WTC11 (cell line): ENCODE measurements at places on chromosomes 4 and X. TPM values are rescaled to one million over a fixed set of nuclear protein-coding genes. Genes with fewer than 3 reads are reported as not detected.

DNA sequence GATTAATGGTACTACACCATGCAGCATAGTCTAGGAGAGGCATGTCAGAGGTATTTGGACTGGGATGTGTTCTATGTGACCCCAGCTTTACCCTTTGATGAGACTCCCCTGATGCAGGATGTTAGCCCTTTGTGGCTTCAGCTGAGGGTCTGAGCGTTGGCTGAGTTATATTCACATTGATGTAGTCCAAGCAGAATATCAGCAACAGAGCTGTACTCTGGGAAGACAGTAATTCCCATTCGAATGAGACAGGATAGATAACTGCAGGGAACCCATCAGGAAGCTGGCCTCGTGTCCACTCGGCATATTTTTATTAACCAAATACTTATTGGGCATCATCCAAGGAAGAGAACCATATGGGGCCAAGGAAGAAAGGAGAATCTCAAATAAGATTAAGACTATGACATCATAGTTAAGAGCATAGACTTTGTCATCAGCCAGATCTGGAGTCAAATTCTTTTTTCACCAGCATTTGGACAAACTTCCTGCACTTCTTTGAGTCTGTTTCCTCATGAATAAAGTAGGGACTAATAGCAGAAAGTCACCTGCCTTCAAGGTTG, 198.1 kb downstream of the SOWAHB start:
- no peak for DNase-seq

DNA sequence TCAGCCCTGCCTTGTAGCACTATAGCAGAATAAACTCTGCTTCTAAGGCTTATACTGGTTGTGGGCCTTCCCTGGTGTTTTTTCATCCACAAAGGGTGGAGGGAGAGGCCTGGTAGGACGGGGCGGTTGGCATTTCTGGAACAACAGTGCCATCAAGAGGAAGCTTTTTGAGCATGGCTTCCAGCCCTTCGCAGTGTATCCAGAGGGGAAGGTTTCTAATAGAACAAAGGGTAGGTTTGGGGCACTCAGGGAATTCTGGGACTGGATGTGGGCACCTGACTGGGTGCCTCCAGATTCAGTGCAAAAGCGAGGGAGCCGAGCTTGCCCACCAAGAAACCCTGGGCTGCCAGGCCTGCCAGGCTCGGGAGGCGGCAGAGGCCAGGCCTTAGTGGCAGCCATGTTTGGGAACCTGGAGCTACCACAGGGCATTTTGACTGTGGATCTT, 229.6 kb upstream of the AGTR2 start:
- peak; percentile 39 for DNase-seq

GRCh38 chr4:105193536-105193935, 46.9 kb downstream of the TET2 start:
- no peak for DNase-seq

DNA sequence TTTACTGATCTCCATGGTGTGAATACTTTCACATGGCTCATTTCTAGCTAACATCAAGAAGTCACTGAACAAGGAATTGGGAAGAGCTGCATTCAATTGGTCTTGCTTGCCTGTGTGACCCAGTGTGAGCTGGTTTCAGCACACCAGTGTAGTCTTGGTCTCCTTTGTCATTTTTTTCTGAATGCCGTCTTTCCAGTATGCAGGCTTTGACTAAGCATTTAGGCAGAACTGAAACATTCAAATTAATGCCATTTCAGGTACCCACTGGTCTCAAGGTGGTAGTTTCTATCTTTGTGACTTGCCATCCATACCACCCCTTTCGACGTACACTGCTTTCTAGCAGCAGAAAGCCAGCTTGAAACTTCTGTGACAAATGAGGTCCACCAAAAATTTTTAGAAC, 550.5 kb upstream of the BOD1L1 start:
- no peak for DNase-seq

- no peak for DNase-seq
These were observed 70.1 kb upstream of the CCSER1 start for GRCh38 chr4:90057091-90057490.

GRCh38 chr4:179843370-179843769, 2399.8 kb upstream of the TENM3 start:
- no peak for DNase-seq

GRCh38 chrX:129193357-129193756, 329.9 kb downstream of the SMARCA1 start:
- no peak for DNase-seq

DNA sequence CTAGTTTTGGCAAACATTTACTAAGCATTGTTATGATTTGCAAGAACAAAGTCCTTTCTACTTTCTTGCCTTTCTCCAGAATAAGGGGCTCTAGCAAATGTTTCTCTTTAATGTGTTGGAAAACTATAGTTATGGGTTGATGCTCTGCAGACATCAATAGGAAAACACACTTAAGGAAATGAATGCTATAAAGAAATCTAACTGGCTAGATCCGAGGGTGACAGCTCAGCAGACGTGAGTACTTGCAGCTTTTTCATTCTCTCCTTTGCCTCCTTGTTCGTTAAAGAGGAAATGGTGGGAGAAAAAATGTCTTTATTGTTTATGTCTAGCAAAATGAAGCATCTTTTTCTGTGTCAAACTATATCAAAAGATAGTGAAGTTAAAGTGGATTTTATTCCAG, 6.3 kb downstream of the GUCY1B1 start:
- DNase-seq = no peak

- DNase-seq = no peak
These were observed 72.8 kb downstream of the CLCN5 start for GRCh38 chrX:49995107-49995731.

GRCh38 chr4:165783626-165784025, 89.4 kb upstream of the TLL1 start:
- no peak for DNase-seq

GRCh38 chr4:90421161-90421560, 294.0 kb downstream of the CCSER1 start:
- no peak for DNase-seq

DNA sequence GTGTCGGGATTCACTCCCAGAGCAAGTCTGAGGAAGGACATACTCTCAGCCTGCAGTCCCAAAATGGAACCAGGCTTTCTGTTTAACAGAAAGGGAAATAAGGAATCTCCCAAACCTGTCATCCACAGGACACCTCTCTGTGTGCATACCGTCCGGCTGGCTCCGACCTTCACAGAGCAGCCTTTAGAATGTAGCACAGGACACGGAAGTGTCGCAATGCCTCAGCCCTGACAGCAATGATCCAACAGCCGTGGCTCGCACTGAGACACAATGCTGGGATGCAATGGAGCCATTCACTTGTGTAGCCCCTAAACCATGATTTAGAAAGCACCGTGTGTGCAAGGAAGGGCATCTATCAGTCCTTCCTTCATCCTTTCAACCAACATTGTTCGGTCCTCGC, 15.5 kb upstream of the HELT start:
- DNase-seq = no peak

DNA sequence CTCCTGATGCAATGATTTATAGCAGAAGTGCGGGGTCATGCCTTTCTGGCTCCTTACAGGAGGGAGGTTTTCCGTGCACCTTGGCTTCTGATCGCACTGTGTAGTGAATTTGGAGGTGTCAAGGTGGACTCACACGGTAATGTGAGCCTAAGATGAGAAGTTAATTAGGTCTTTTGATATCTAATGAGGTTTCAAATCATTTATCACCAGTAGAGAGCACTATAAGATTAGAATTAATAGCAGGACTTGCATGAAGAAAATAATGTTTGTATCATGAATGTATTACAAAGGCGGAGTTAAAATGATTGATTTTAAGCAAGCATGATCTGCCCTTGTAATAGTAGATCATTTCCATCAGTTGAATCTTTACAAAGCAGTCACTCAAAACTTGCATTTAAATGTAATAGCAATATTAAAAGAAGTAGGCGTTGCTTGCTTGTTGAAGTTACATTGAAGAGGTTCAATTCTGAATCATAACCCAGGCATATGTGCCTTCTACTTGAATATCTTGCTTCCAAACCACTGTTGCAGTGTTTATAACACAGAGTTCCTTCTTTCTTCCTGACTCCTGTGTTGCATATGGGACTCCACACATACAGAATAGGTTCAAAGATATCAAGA, 152.1 kb downstream of the FMR1NB start:
- no peak for DNase-seq

- DNase-seq = no peak
These were observed 30.3 kb upstream of the C4orf50 start for GRCh38 chr4:6048537-6048936.

GRCh38 chr4:115485402-115485801, 372.0 kb upstream of the NDST4 start:
- DNase-seq = no peak

- no peak for DNase-seq
These were observed 12.8 kb downstream of the CYP4V2 start for GRCh38 chr4:186204103-186204559.

- DNase-seq = no peak
These were observed 72.1 kb upstream of the ETNPPL start for GRCh38 chr4:108834835-108835384.

DNA sequence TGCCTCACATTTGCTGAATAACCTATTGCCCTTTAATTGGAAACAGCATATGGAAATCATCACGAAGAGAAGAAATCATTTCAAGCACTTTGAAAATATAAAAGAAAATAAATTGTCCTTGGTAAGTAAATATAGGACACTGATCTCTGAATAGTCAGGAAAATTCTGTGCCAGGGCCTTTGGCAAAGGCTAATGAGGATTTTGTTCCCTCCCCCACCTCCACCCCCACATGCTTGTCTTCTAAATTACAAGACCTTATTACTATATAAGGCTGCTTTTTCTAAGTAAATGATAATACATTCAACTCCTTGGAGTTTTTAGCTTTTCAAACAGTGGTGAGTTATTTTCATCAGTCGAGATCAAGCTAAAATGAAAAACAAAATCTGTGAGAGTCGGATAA, 15.8 kb downstream of the SYNPO2 start:
- DNase-seq = no peak

GRCh38 chr4:13523591-13524503, 20.5 kb downstream of the NKX3-2 start:
- DNase-seq = no peak

DNA sequence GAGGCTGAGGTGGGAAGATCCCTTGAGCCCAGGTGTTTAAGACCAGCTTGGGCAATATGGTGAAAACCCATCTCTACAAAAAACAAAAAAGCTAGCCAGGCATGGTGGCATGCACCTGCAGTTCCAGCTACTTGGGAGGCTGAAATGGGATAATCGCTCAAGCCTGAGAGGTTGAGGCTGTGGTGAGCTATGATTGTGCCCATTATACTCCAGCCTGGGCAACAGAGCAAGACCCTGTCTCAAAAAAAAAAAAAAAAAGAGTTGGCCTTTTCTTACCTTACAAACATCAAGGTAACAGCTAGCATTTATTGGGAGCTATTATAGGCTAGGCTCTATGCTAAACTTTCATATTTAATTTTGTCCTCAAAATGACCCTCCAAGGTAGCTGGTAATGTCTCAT, 43.4 kb downstream of the PTTG2 start:
- no peak for DNase-seq

DNA sequence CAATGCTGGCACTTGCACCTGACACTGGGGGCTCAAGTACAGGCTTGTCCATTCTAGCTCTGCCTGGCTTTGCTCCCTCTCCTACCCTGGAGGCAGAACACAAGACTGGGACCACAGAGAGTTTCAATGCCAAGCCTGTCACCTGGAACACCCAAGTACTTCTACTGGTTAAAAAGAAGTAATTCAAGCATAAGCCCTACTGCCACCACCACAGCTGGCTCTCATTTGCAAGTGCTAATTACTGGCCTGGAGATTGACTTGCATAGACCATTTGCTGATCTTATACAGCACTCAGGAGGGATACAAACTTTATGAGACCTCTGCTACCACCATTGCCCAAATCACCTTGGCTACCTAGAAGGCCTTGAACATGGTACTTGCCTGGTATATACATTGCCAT, 1550.9 kb downstream of the C4orf33 start:
- no peak for DNase-seq

- no peak for DNase-seq
These were observed 1341.5 kb upstream of the IGFBP7 start for GRCh38 chr4:58451707-58452106.

DNA sequence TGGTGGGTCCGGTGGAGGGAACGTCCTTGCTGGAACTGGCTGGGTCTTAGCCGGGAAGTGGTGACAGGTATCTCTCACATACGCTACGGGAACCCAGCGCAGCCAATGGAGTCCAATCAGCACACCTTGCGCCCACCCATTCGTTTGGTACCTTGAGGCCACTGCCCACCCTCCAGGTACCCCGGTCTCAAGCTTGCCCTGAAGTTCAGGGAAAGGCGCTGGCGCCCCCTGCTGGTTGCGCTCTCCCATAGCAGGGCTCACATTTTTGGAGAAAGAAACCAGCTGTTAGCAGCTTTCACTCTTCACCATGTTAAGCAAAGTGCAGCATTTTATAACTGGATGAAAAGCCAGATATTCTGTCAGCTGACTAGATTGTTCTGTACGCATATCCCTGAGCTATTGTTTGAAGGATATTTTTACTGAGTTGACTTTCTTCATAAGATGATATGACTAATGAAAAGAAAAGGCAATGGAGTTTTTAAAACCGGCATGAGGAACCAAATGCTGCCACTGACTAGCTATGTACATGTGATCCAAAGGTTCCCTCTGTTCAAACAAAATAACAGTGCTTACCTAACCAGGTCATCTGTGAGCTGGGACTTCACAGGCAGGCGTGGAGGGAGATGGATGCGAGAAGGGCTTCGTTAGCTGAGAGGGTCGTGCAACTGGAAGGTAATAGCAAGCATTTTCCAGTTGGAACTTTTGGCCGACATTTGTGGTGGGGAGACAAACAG, 43.7 kb downstream of the OTOP1 start:
- peak; percentile 79 for DNase-seq

DNA sequence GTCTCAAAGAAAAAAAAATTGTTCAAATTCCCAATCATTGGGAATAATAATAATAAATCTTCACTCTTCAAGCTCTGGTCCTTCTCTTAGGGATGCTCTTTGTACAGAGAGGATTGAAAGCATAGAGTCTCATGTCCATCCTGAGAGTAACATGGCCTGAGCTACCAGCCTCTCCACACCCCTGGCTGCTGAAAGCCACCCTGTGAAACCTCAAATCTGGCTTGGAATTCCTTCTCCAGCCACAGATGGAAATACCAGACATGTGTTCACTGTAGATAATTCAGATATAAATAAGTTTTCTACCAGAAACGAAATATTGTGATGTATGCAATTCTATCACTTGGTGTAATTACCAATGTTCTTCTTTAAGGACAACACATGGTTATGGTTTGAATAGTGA, 140.6 kb downstream of the ARSF start:
- DNase-seq = no peak

DNA sequence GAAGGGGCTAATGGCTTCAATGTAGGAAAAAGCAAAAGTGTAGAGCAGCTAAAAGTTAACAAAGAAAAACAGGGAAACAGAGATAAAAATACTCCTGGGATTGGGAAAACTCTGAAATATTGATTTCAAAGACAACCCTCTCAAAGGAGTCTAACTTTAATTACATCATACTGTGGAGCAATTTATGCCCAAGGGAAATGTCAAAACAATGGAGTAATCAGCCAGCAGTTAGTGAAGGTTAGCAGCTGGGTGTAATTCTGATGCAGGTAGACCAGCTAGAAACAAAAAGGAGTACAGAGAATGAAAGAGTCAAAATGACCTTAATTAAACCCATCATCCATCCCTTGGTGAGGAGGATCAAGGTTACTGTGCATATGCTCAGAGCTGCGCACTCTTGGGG, 169.0 kb downstream of the ADAM29 start:
- DNase-seq = no peak

GRCh38 chrX:110851780-110852179, 56.2 kb upstream of the CHRDL1 start:
- peak; percentile 5 for DNase-seq

The STPG2 gene
- total RNA-seq = 0.17 to 0.39 TPM (median 0.18 TPM) in 3 replicates

The FABP2 gene
- total RNA-seq = not detected in 3 replicates

The AWAT2 gene
- total RNA-seq = not detected in 3 replicates

The PWWP3B gene
- 0.52 to 1.5 TPM (median 1.4 TPM) in 3 replicates for total RNA-seq

The CT45A1 gene
- total RNA-seq = not detected in 3 replicates

The SLC6A14 gene
- 0.07 TPM in 3 replicates for total RNA-seq

The RAB41 gene
- total RNA-seq = not detected in 3 replicates

The USP51 gene
- 6.0 to 6.5 TPM (median 6.4 TPM) in 3 replicates for total RNA-seq

The TENM3 gene
- 58.1 to 71.0 TPM (median 59.7 TPM) in 3 replicates for total RNA-seq
